ENCODE measurements at places on chromosomes 7 and 10.

GRCh38 chr10:75294031-75294437, 58.3 kb upstream of the COMTD1 start:
- no peak for DNase-seq

- no peak for DNase-seq
Observed at GRCh38 chr7:42868480-42868879, 43.4 kb downstream of the C7orf25 start.

- no peak for DNase-seq
Observed at GRCh38 chr10:128147064-128147463, 20.8 kb upstream of the MKI67 start.

DNA sequence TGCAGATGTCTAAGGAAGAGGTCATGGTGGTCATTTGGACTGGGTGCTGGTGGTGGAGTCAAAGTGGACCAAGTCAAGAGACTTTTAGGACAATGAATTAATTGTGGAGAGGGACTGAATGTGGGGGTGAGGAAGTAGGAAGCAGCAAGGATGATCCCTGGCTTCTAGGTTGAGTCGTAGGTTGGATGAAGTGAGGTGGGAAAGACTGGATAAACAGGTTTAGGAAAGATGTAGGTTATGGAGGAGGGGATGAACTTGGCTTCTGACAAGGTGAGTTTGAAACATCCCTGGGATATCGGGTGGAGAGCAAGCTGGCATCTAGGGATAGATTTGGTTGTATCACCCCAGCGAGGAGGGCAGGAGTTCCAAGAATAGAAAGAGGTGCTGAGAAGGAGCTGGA, 7.6 kb downstream of the SEMA4G start:
- DNase-seq = no peak

DNA sequence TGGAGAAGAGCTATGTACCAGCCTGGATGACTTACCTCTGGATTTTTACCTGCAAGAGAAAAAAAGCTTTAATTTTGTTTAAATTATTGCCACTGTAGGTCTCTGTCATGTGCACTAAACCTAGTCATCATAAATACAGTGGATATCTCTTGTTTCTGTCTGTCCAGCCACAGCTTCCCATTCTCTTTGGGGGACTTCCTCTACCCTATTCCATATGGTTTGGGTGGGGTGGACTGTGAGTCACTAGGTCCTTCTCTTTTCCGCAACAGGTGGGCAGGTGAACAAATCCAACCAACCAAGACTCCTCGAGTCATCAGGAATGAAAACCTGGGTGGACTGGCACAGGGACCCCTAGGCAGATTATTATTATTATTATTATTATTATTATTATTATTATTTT, 87.3 kb upstream of the CYTH3 start:
- no peak for DNase-seq

DNA sequence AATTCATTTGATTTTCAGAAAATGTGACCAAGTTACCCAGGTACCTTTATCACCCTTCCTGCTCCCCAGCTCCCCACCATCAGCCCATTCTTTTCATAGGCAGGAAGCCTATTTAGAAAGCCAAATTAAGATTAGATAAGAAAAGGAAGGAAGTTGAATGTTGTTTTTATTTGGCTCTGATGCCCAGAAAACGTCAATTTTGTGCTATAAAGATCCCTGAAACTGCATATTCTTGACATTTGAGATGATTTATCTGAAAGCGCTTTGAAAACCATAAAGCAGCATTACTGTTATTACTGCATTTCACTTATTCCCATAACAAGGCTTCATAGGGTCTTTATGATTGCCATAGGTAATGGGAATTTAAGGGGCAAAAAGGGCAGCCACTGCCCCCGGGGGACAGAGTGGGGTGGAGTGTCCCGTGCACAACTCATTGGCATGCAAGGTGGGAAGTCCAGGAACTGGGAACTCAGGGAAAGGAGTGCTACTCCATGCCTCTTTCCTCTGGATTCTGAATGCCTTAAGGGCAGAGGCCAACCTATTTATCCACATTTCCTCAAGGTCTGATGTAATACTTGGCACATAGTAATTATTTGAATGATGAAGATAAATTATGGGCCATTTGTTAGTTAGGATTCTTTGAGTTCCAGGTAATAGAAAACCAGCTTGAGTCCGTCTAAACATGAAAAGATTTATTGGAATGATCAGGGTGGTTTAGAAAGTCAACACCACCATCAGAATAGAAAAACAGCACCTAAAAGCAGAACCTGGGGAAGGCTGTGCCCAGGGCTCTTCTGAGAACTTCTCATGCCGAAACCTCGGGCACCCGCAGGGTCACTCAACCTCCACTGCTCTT, 100.6 kb upstream of the ELMO1 start:
- no peak for DNase-seq

Measured in femur (tissue), 1 donor.